HuH-7 (cell line): ENCODE measurements at places on chromosomes 4 and X.

DNA sequence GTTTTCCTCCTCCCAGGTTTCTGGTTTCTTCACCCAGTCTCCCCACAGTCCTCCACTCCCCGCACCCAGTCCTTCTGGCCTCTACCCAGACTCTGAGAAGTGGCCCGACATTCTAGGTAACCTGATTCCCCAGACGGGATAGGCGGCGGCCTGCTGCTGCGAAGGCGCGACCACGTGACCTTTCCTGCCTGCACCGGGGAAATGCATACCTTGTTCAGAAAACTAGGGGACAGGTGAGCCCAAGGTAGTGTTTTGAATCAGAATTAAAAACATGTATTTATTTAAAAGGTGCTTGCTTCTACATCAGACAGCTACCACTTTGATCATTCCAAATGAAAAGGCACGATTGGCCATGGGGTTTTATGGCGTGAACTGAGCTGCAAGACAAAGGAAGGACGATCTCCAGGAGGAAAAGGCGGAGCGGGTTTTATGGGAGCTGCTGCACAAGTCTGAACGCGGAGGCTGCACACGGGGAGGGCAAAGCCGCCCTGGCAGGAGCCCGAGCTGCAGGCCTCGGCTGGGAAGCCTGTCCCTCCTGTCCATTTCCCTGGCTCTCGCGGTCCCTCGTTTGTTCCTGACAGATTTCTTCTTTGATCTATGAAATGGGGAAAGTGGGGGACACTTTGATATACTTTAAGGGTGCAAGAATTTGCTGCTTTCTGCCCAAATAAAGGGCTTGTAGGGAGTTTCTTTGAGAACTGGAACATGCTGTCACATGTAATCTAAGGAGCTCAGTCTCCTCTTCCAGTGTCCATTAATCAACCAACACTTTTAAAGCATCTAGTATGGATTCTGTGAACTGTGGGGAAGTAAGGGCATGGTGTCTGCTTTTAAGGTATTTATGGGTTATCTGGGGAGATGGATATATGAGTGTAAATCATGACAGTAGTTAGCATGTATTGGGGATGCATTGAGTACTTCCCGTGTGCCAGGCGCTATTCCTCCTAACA is 150.9 kb downstream of the SPRY1 start:
- DNase-seq: no peak

- DNase-seq: no peak
Observed at GRCh38 chrX:80335062-80335830, 85.0 kb upstream of the TENT5D start.

DNA sequence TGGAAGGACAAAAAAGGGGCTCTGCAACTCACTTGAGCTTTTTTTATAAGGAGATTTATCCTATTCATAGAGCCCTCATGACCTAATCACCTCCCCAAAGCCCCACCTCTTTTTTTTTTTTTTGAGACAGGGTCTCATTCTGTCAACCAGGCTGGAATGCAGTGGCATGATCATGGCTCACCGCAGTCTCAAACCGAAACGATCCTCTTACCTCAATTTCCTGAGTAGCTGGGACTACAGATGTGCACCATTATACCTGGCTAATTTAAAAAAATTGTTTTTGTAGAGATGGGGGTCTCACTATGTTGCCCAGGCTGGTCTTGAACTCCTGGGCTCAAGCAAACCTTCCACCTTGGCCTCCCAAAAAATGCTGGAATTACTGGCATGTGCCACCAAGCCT is 61.6 kb upstream of the PDGFRA start:
- no peak for DNase-seq

DNA sequence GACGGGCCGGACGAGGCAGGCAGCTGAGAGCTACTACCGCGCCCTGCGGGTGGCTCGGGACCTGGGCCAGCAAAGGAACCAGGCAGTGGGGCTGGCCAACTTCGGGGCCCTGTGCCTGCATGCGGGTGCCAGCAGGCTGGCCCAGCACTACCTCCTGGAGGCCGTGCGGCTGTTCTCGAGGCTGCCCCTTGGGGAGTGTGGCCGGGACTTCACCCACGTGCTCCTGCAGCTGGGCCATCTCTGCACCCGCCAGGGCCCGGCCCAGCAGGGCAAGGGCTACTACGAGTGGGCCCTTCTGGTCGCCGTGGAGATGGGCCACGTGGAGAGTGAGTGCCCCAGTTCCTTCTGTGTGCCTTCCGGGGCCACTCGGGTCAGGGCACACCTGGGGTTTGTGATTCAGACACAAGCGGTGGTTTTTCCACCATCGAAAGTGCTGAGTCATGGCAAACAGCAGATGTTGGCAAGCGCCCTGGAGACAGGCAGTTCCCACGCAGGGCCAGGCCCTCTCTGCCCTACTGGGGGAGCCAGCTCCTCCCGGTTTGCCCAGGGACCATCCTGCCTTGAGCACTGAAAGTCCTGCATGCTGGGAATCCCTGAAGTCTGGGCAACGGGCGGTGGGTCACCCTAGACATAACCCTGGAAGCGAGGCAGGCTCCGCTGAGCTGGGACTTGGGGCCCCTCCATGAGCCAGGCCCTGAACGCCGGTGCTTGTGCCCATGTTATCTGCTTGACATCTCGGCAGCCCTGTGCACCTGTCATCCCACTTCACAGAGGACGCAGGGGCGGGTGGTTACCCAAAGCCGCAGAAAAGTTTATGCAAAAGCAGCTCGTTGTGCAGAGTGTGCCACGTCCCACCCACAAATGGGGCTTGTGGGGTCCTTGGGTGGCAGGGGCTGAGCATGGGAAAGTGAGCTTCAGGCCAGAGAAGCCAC is 29.5 kb downstream of the SH3TC1 start:
- no peak for DNase-seq

DNA sequence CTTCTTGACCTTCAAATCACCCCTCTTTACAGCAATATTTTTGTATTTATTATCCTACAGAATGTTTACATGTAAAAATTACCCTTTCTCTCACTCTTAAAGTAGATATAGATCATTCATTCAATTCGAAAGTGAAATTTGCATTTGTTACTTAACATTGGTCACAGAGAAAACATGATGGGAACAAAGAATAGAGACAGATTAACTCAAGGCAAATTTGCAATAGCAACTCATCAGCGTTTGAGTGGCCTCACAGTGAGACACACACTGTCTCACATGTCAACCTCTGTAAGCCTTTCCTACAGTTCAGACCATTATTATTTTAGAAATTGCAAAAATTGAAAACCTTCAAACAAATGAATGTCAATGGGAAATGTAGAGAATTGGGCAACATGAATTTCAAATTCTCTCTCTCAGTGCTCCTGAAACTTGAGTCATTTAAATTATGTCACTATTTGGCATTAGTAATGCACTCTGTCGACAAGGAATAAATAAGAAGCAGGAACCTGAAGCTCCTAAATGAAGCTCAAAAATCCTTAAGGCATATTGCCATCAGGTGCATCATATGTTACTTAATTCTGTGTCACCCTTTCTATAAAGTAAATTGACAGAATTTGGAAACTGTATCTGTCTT is 148.3 kb upstream of the ANXA10 start:
- DNase-seq: no peak

DNA sequence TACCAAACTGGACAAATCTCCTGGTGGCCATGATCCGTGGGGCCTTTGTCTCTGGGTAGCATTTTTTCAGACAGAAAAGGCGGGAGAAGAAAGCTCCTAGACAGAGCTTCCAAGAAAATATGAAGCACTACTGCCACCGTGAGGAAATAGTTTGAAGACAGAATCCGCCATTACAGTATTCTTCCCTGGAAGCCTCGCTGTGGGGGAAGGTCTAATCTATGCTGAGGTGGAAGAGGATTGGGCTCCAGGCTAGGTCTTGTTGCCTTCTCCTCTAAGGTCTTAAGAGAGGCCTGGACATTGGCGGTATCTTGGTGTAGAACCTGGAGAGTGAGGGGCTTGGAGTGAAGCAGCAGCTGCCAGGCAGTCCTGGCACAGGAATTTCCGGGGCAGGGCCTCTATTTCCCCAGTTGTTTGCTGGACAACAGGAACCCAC is 218.9 kb downstream of the OR13H1 start:
- DNase-seq: no peak

GRCh38 chrX:41604766-41605543 is 83.8 kb upstream of the GPR34 start:
- DNase-seq: no peak

GRCh38 chr4:40980318-40980883 is 230.6 kb downstream of the NSUN7 start:
- DNase-seq: peak; percentile 37

DNA sequence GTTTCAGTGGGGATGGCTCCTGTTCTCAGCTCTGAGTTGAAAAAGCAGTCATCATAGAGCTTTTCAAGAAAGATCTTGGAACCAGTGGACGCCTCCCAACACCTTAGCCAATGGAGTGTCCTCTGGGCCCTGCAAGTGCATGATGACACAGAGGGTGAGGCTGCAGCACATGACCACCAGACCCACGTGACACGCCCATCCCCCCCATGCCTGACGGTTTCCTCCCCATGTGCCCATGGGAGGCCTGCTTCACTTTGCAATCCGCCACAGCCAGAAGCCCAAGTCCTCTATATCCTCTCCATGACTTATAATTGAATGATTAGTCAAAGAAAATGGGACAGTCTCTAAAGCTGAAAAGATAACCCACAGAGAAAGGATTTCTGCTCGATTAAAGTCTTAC is 187.0 kb downstream of the AFAP1 start:
- DNase-seq: no peak

DNA sequence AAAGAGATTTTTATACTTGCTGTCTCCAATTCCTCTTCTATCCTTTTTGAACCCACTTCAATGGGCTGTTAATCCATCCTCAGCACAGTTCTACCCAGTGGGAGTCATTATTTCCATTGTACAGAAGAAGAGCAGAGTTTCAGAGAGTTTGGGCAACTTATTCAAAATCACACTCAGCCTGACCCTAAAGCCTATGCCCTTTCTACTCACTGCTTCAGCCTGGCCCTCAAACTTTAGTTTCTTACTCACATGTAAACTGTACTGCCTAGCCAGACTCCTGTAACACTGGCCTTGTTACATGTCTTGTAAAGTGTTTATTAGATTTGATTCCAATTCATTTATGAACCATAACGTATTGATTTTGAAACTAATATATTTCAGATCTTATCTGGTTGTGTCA is 25.1 kb upstream of the USO1 start:
- no peak for DNase-seq

GRCh38 chrX:149274516-149275105 is 230.5 kb downstream of the IDS start:
- no peak for DNase-seq

DNA sequence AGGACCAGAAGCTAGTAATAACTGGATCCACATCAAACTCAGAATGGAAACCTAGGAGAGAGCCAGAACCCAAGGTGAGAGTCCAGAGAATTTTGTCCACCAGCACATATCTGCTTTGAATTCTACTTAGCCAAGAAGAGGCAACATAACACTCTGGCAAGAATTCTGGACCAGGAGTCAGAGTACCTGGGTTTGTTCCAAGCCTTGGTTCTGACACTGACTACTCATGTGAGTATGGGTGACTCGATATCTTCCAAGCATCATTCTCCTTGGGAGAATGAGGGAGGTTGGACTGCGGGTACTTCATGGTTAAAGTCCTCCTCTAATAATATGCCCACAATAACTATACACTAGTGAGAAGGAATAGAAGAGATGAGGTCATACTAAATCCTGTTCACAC is 144.0 kb upstream of the JADE1 start:
- no peak for DNase-seq

DNA sequence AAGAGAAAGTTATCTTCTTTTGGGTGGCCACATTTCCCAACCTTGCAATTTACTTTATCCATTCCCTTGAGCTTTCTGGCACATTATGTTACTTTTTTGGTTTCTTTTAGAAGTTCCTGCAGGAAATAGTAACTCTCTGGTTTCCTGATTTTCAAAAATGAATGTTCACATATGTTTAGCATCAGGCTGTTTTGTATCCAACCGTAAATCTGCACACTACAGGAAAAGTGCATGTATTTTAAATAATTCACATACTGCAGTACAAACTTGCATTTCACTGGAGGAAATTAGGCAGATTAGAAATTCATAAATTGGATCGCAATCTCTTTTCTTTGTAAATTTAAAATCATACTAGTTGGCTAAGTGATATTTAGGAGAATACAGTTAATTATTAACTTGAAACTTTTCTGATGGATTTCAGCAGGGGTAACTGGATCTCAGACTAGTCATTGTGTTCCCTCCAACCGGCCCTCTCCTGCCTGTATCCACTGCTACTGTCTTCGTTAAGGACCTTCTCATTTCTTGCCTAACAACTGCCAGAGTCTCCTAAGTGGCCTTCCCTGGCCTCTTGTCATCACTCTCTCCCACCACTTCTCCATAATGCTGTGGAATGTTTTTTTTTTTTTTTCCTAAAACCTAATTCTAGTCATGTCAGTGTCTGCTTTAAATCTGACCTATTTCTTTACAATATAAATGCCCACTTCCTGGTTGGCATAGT is 137.2 kb downstream of the UNC5C start:
- peak; percentile 2 for DNase-seq

DNA sequence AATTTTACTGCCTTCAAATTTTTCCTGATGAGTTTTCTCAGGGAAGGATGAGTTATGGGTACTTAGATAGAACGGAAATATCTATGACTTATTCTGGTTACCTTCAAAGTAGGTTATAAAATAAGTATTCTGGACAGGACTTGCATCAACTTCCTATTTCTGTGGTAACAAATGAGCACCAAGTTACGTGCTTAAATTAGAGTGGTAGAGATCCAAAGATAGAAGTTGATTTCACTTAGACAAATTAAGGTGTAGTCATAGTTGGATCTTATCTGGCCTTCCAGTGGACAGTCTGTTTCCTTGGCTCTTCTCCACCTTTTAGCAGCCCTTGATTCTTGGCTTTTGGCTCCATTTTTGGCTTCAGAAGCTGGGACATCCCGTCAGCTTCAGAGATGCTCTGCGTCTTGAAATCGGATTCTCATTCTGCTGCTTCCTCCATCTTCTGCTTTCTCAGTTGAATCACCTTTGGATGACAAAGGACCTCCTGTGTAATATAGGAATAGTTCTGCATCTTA is 109.9 kb downstream of the ZNF518B start:
- DNase-seq: no peak

GRCh38 chr4:5719350-5720055 is 8.5 kb downstream of the EVC start:
- DNase-seq: no peak

- no peak for DNase-seq
Observed at GRCh38 chr4:81874661-81875515, 403.2 kb upstream of the RASGEF1B start.

DNA sequence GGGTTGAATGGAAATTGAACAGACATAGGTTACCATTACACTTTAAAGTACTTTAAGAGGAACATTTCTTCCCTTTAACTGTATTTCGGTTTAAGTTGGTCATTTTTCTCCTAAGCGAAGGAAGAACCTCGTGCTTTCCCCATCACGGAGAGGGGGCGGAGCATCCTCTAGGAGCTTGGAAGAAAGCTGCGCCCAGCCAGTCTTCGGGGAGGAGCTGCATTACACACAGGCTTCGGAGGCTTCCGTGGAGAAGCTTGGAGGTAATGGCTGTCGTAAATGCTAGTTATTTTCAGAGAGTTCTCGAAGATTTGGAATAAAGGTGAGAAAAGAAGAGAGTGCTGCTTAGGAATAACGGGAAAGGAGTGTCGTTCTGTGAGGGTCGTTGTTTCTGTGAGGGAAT is at the start of gene PWWP3B:
Gene PWWP3B (plus strand): TSS at position 199 of the 400 bp plus-strand sequence. CDS start 37,128 bp downstream, outside the sequence.
- no peak for DNase-seq
